ENCODE measurements at places on chromosomes 16 and 17.
A peak's percentile ranks its signal among the peaks of the same experiment; 100 is the strongest.

DNA sequence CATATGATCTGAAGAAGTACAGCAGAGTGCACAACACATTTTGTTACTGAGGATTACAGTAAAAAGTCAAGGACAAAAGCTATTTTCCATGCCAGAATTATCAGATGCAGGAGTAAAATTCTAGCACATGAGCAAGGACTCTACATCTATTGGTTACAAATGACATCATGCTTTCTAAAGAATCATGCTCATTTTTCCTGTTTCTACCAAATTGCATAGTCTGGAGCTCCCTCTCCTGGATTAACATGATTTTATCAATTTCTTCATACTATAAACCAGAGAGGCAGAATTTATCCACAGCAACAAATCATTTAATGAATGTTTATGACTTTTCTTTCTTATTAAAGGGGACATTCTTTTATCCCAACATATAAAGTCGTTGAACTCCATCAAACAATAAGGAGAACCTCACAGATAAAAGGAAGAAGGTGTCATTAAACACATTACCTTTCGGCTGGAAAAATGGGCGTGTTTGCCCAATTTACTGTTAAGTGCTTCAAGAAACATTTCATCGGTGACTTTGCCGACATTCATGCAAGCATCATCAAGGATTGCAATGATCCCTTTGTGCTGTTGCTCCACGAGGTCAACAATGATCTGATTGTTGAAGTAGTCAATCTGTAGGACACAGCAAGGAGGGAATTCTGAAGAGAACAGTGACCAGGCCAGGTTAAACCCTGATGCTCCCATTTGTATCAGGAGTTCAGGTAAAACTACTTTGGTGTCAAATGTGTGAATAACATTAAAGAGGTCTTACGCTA, 121.7 kb downstream of the MYO1D start:
- DNase-seq, result no peak

DNA sequence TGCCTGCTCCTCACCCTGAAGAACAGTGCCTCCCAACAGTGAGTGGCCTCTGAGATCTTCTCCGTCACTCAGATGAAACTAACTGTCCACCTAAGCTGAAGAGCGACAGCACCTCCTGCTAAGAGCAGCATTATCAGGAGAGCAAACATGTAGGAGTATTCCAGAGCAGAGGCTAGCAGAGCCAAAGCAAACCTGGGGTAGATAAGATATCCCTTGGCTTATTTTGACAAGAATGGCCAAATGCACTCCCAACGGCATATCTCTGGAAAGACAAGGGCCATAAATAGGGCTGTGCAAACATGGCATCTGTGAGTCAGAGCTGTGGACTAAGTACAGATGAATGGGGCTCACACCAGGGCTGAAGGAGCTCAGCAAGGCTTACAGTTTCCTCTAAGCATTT, 96.3 kb downstream of the NDEL1 start:
- DNase-seq, result no peak

- no peak for DNase-seq
These were observed 63.8 kb downstream of the SEC14L1 start for GRCh38 chr17:77204536-77204935.

- no peak for DNase-seq
These were observed 36.0 kb downstream of the OSBPL7 start for GRCh38 chr17:47785538-47786123.

DNA sequence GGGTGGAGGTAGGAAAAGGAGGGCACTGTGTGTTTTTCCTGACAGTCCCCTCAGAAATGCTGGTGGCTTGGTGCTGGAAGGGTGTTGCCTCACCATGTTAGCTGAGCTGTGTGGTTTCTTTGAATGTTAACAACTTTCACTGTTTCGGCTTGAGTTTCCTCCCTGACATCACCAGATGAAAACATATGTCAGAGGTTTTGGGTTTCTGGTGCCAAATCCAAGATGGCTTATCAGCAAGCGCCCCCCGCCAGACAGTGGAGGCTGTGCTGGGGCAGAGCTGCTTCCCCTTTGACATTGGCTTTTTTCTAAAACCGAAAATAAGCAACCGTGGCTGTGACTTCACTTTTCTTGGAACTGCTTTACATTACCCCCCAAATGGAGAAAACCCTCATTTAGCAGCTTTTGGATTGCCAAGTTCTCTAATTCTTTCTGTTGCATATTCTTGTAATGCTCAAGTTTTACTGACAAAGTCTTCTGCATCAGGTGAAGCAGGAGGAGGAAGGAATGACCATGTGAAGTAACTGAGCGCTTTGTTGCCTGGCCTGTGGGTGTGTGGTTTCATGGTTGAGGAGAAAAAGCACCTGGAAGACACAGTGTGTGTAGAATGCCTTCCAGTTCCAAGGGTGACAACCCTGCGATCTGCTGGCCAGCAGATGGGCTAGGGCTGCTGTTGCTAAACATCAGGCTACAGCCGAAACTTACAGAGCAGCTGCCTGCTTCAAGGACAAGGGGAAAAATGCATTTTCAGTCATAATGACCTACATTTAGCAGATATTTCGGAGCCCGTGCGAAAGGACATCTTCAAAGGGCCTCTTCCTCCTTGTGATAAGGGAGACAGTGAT, 9.7 kb downstream of the RMI2 start:
- DNase-seq, result no peak

DNA sequence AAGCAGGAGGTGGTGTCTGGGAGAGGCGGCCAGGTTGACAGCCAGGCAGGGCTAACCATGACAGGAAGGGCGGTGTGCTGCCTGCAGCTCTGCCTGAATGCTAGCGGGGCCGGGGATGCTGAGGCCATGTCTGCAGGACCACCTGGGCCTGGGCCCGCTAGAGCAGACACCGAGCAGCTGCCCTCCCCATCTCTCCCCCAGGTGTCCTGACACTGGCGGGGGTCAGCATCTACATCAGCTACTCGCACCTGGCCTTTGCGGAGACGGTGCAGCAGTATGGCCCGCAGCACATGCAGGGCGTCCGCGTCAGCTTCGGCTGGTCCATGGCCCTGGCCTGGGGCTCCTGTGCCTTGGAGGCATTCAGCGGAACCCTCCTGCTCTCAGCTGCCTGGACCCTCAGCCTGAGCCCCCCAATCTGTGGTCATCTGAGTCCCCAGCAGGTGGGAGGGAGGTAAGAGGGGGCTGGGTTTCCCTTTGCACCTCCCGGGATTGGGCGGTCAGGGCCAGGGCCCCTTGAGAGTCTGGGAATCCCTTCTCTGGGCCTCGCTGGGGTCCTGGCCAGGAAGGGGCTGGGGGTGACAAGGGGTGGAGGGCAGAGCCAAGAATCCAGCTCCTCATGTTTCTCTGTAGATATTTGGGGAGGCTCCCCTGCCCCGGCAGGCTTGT, 7.5 kb downstream of the TMEM235 start:
- DNase-seq, result no peak

GRCh38 chr17:42517516-42517915, 18.5 kb upstream of the NAGLU start:
- peak; percentile 78 for DNase-seq

DNA sequence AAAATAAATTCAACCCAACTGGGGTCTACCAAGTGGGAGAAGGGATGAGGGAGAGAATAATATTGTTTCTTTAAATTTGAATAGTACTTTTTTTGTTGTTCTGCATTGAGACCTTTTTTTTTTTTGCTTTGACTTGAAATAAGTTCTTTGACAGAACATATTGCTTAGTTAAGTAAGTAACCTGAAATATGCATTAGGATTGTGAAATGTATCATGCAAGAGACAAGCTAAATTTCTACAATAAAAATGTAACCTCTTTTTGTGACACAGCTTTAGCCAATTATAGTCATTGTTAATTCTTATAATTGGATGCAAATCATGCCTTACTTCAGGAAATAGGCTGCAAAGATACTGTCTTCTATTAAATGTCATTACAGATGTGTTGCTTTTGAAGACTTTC, 150.0 kb upstream of the GOT2 start:
- no peak for DNase-seq

- no peak for DNase-seq
These were observed 468.0 kb downstream of the TOX3 start for GRCh38 chr16:52078716-52079655.

GRCh38 chr16:75606507-75606906, 16.6 kb downstream of the ADAT1 start:
- no peak for DNase-seq

GRCh38 chr17:68612209-68612922, 11.2 kb upstream of the FAM20A start:
- no peak for DNase-seq

DNA sequence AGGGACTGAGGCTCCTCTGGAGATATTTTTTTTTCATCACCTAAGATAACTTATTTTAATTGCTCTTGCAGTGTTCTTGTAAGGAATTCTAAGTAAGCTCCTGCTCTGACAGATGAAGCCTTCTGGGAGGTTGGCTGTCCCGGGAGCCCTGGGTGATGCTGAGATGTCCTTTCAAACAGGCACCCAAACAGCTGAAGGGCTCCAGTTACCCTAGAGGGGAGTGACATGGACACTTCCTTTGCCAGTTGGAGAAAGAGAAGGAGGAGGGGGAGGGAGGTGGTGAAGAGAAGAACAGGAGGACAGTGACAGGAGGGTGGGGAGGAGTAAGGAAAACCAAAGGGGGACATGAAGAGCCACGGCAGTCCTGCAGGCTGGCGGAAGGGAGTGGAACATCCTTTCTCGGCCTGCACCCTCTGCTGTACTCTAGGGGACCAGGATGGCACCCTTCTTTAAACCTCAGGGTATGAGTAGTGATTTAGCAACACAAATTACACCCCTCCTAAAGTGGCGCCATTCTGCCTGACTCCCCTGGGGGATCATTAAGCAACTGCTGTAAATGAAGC, 51.8 kb downstream of the MYH3 start:
- DNase-seq, result no peak

GRCh38 chr16:50079397-50080140, 13.8 kb downstream of the HEATR3 start:
- no peak for DNase-seq

DNA sequence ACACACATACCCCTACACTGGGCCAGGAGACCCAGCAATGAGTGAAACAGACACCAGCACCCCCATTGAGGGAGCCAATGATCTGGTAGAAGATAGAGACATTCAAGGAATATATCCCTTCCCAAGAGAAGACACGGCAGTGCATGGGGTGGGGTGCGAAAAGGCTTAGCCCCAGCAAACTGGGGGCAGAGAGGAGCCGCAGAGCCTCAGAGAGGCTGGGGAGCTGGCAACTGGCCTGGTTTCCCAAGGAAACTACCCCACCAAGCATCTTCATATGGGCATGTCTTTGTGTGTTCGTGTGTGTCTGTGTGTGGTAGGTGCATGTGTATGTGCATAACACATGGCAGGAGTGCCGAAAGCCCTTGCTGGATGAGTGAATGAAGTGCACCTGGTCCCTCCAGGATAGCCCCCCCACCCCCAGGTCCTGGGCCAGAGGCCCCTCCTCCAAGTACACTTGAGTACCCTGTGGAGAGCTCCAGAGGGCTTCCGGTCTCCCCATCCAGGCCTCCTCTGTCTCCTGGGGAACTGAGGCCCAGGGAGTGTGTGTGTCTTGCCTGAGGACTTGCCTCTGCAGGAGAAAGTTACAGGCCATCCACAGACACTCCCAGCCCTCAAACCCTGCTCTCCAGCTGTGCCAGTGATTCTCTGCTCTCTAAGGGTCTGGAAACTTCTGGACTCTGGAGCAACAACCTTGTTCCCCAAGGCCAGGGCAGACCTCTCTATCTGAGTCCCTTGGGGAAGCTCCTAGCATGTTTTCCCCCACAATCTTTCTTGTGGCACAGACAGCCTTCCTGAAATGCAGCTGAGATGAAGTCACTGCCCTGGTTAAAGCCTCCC, 15.9 kb downstream of the TBX2 start:
- no peak for DNase-seq

GRCh38 chr16:79009896-79010295, 590.6 kb downstream of the MAF start:
- DNase-seq, result no peak

GRCh38 chr16:54806378-54806777, 124.3 kb upstream of the IRX5 start:
- DNase-seq, result no peak

DNA sequence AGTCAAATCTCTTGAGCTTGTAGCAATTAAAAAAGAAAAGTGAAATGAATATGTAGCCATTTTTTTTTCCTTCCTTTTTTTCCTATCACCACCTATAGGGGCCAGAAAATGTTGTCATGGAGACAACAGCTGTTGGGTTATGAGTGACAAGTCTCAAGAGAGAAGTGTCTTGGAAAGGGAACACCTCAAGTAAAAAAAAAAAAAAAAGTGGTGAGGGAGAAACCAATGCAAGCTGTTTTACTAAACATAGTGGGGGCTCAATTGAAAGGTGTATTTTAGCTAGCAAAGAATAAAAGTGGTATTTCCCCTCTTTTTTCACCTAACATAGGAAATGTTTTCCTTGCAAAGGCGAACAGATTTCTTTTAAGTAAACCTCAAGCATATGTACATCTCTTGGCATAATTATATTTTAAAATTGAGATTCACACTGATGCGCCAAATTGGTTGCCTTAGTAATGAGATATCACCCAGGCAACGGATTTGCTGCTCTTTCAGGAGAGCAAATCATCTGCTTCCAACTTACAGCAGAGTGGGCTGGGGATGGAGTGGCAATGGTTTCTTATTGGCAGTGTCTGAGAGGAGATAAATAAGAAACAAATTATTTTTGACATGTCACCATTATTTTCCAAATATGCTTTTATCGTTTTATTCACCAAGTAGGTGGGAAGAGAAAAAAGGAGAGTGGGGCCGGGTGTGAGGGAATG, 183.6 kb downstream of the MYO1D start:
- no peak for DNase-seq

- DNase-seq, result peak; percentile 22
These were observed 16.5 kb downstream of the MRPS23 start for GRCh38 chr17:57833179-57833939.

DNA sequence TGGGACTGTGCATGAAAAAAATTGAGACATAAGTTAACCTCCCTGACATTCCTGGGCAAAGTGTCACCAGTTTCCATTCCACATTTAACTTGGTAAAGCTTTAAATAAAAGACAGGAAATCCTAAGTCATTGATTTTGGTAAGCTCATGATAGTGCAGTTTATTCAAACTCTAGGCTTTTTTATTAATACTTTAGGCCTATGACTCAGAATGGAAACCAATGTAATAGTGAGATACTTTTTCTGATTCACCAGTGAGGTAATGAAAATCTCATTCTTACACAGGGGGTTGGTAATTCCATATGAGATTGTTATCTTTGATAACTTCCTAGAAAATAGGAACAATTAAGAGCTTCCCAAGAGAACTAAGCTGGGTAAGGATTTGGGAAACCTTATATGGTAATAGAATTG, 91.1 kb downstream of the NLK start:
- DNase-seq, result no peak

DNA sequence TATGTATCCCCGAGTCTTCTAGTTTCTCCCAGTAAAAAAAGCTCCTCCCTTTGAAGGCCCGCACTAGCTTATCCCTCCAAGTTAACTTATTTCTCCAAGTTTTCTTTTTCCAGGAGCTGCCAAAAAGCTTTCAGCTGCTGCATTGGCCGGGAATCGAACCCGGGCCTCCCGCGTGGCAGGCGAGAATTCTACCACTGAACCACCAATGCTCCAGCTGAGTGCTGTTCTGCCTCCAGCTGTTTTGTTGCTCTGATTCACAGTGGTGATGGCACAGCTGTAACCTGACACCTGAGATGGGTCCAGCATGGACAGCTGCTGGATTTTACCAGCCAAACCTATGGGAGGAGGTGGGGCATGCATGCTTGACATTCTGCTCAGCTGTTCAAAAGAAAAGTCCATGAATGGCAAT, 22.1 kb downstream of the VAC14 start:
- no peak for DNase-seq

GRCh38 chr17:79223953-79224352, 149.3 kb downstream of the ENGASE start:
- DNase-seq, result no peak

GRCh38 chr17:77790143-77790829, 168.2 kb upstream of the TNRC6C start:
- no peak for DNase-seq

- no peak for DNase-seq
These were observed 23.0 kb downstream of the RARA start for GRCh38 chr17:40331743-40332641.

All from stimulated activated CD4-positive, alpha-beta T cell treated with anti-CD3 and anti-CD28 coated beads, Interleukin-1b, Interleukin-23, amount 100 ng/mL, for 1 hour (primary cell).